CD4-positive, CD25-positive, alpha-beta regulatory T cell (primary cell): ENCODE measurements at places on chromosomes 16 and 17. TPM values are rescaled to one million over a fixed set of nuclear protein-coding genes. Genes with fewer than 3 reads are reported as not detected.

DNA sequence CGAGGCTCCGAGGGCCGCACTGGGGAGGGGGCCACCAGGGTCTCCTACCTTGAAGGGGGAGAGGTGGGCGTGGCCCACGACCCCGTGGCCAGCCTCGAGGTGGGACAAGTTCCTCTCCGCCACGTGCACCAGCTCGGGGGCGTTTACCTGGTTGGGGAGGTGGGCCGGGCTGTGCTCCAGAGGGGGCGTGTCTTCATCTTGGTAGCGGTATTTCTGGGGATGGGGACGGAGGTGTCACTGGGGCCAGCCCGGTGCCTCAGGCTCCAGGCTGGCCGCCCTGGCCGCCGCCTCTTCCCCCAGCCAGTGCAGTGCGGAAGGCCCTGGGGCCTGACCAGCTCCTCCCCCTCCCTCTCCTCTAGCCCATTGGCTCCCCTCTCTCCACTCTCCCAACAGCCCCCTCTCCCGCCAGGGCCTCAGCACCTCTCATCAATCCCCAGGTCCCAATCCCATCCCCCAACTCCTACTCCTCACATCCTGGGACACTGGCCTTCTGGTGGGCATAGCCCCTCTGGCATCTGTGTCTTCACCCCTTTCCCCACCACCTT is 11.5 kb downstream of the DLG4 start:
- no peaks in the 10 kb centered on the region for H3K36me3 ChIP-seq
- no peaks in the 10 kb centered on the region for H3K27me3 ChIP-seq
- no peak overlapping the region for H3K4me3 ChIP-seq
- H3K4me1 ChIP-seq = peaks cover 17% of the 10 kb centered on the region

GRCh38 chr16:75095204-75095621 is 21.4 kb downstream of the LDHD start:
- H3K36me3 ChIP-seq = no peaks in the 10 kb centered on the region
- H3K4me3 ChIP-seq = no peak overlapping the region
- no peak overlapping the region for H3K27ac ChIP-seq
- peaks cover 31% of the 10 kb centered on the region for H3K4me1 ChIP-seq

GRCh38 chr17:45150911-45151809 is 2.9 kb downstream of the HEXIM1 start:
- H3K36me3 ChIP-seq = no peaks in the 10 kb centered on the region
- peak overlapping the region; percentile 99 for H3K27ac ChIP-seq
- H3K27me3 ChIP-seq = no peaks in the 10 kb centered on the region
- H3K4me1 ChIP-seq = peaks cover 58% of the 10 kb centered on the region
- peak overlapping the region; percentile 96 for H3K4me3 ChIP-seq

GRCh38 chr17:83019376-83019775 is 60.0 kb upstream of the METRNL start:
- H3K4me3 ChIP-seq = no peak overlapping the region
- peaks cover 4% of the 10 kb centered on the region for H3K36me3 ChIP-seq
- DNase-seq = no peak
- no peaks in the 10 kb centered on the region for H3K27me3 ChIP-seq
- peaks cover 2% of the 10 kb centered on the region for H3K4me1 ChIP-seq
- H3K27ac ChIP-seq = no peak overlapping the region

GRCh38 chr16:521381-522210 is 5.9 kb upstream of the CAPN15 start:
- H3K27me3 ChIP-seq = no peaks in the 10 kb centered on the region
- H3K36me3 ChIP-seq = peaks cover 3% of the 10 kb centered on the region
- H3K27ac ChIP-seq = no peak overlapping the region
- DNase-seq = no peak
- peaks cover 14% of the 10 kb centered on the region for H3K4me1 ChIP-seq
- no peak overlapping the region for H3K4me3 ChIP-seq

GRCh38 chr16:49554681-49555080 is 181.1 kb downstream of the C16orf78 start:
- H3K4me1 ChIP-seq = no peaks in the 10 kb centered on the region
- H3K4me3 ChIP-seq = no peak overlapping the region
- DNase-seq = no peak
- no peaks in the 10 kb centered on the region for H3K36me3 ChIP-seq
- no peak overlapping the region for H3K27ac ChIP-seq
- H3K27me3 ChIP-seq = no peaks in the 10 kb centered on the region

DNA sequence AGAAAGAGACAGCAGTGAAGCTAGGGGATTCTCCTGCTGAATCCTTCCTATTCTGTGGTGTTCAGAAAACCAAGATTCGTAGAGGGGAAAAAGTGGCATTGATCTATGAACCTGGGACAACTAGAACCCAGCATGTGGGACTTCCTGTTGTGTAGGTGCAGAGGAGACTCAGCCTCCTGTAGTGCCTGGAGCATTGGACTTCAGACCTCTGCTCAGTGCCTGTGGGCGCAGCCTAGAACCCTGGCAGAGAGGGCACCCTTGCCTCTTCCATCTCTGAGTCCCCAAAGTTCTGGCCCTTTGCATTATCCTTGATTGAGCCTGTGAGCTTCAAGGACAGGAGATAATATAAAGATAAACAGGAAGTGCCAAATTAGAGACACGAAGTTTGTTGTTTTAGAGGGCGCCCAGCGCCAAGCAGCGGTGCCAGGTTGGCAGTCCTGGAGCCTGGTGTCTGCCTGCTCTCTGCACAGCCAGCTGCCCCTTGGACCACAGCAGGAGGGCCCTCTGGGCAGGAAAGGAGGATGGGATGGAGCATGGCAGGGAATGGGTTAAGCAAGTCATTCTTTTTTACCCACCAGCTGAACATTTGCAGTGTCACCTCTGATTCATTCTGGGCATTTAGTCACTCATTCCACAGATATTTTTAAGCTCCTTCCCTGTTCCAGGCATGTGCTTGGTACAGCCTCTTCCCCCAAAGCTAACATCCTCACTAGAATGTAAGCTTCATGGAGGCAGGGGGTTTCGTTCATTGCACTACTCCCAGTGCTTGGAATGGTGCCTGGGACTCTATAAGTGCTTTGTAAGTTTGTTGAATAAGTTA is 11.9 kb upstream of the SP6 start:
- H3K36me3 ChIP-seq = no peaks in the 10 kb centered on the region
- H3K27me3 ChIP-seq = no peaks in the 10 kb centered on the region
- no peak for DNase-seq
- no peak overlapping the region for H3K27ac ChIP-seq

- no peak overlapping the region for H3K27ac ChIP-seq
- H3K4me3 ChIP-seq = no peak overlapping the region
- no peak for DNase-seq
- no peaks in the 10 kb centered on the region for H3K27me3 ChIP-seq
- H3K4me1 ChIP-seq = peaks cover 18% of the 10 kb centered on the region
Measured at GRCh38 chr17:77490361-77491183, 349.8 kb downstream of the SEC14L1 start.

- H3K4me1 ChIP-seq = peaks cover 87% of the 10 kb centered on the region
- peak overlapping the region; percentile 61 for H3K27ac ChIP-seq
- peak overlapping the region; percentile 40 for H3K4me3 ChIP-seq
- no peaks in the 10 kb centered on the region for H3K27me3 ChIP-seq
- no peaks in the 10 kb centered on the region for H3K36me3 ChIP-seq
Measured at GRCh38 chr17:2053380-2054261, 1.3 kb upstream of the HIC1 start.

- peak overlapping the region; percentile 86 for H3K4me3 ChIP-seq
- H3K36me3 ChIP-seq = peaks cover 38% of the 10 kb centered on the region
- peaks cover 74% of the 10 kb centered on the region for H3K4me1 ChIP-seq
- H3K27me3 ChIP-seq = no peaks in the 10 kb centered on the region
- DNase-seq = peak; percentile 86
Measured at GRCh38 chr17:40095944-40096791, 4.2 kb downstream of the NR1D1 start.

DNA sequence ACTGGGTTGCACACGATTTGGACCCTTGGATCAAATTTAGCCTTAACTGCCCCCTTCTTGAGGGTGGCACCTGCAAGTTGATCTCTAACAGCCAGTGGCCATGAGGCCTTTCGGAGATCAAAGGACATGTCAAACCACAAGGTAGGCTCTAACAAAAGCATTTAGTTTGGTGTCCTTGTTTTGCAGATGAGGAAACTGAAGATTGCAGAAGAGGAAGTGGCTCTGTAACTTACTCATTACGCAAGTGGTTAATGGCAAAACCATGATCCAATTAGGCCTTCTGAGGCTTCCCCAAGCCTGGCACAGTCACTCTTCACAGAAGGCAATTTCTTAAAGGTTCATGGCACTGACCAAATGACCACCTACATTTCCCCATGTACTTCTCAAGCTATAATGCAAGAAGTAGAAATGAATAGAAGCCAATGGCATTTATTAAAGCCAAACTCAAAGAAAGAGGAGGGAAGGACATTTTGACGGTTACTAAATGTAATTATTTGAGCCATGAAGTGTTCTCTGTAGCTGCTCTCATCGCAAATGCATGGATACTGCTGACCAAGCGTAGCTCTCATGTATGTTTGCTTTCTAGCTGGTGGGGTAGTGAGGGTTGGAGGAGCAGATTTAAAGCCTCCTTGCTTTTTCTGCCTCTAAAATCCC is 32.8 kb upstream of the ABCC12 start:
- no peaks in the 10 kb centered on the region for H3K4me1 ChIP-seq
- H3K36me3 ChIP-seq = no peaks in the 10 kb centered on the region
- H3K27me3 ChIP-seq = no peaks in the 10 kb centered on the region

GRCh38 chr17:64403881-64404460 is 13.3 kb upstream of the PECAM1 start:
- H3K4me1 ChIP-seq = no peaks in the 10 kb centered on the region
- H3K4me3 ChIP-seq = no peak overlapping the region
- DNase-seq = no peak

DNA sequence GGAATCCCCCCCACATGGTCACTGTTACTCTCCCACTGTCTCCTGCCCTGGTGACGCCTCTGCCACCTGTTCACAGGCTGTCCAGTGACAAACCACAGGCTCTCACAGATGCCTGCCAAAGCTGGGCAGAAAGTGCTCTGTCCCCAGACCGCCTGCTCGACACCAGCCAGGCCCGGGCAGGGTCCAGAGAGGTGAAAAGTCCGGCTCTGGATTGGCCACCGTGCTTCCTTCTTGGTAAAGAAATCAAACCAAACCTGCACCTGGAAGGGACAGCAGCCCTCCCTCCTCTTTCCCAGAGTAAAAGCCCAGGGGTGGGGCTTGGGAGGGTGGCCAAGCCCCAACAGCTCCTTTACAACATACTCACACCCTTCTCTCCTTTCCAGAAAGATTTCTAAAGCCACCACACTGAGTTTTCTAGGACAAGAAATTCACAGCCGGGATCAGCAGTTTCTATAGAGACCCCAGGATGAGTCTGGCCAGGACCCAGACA is 6.2 kb downstream of the PCGF2 start:
- no peak for DNase-seq
- H3K27ac ChIP-seq = no peak overlapping the region
- peaks cover 7% of the 10 kb centered on the region for H3K27me3 ChIP-seq
- no peak overlapping the region for H3K4me3 ChIP-seq
- no peaks in the 10 kb centered on the region for H3K36me3 ChIP-seq

- no peak overlapping the region for H3K27ac ChIP-seq
- no peaks in the 10 kb centered on the region for H3K27me3 ChIP-seq
- H3K4me1 ChIP-seq = peaks cover 8% of the 10 kb centered on the region
- no peaks in the 10 kb centered on the region for H3K36me3 ChIP-seq
- DNase-seq = no peak
- H3K4me3 ChIP-seq = no peak overlapping the region
Measured at GRCh38 chr17:81802856-81803643, 900 bp upstream of the GCGR start.

GRCh38 chr17:46732160-46732559 is 86.3 kb downstream of the WNT3 start:
- H3K4me3 ChIP-seq = no peak overlapping the region
- no peak for DNase-seq
- H3K27me3 ChIP-seq = no peaks in the 10 kb centered on the region
- H3K27ac ChIP-seq = no peak overlapping the region
- H3K4me1 ChIP-seq = no peaks in the 10 kb centered on the region

- peak overlapping the region; percentile 18 for H3K27ac ChIP-seq
- H3K4me3 ChIP-seq = no peak overlapping the region
- peaks cover 25% of the 10 kb centered on the region for H3K36me3 ChIP-seq
- peak; percentile 64 for DNase-seq
Measured at GRCh38 chr17:78013683-78014467, 55.4 kb downstream of the TNRC6C start.

GRCh38 chr17:79607940-79608623 is 2.8 kb downstream of the RBFOX3 start:
- no peak overlapping the region for H3K27ac ChIP-seq
- H3K27me3 ChIP-seq = peaks cover 3% of the 10 kb centered on the region
- no peaks in the 10 kb centered on the region for H3K36me3 ChIP-seq
- DNase-seq = no peak
- no peak overlapping the region for H3K4me3 ChIP-seq
- H3K4me1 ChIP-seq = no peaks in the 10 kb centered on the region

DNA sequence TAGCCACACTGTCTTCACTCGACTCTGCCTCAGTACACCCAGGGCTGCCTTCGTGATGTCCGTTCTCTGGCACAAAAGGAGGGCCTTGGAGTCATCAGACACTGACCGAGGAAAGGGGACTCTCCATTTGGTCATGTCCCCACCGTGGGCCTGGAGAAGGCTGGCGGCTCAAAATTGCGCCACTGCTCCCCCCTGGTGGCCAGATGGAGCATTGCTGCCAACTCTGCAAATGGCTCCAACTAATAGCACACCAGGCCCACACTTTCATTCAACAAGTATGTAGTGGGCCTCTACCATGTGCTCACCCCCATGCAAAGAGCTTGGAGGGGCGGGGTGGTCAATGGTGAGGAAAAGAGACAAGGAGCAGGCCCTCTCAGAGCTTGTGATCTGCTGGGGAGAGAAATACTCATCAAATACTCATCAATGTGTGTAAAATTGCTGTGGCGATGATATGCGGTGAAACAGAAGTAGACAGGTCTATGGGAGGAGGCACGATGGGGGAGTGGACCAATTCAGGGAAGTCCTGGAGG is 5.2 kb upstream of the GRIN2C start:
- no peaks in the 10 kb centered on the region for H3K36me3 ChIP-seq
- H3K4me3 ChIP-seq = no peak overlapping the region
- no peak overlapping the region for H3K27ac ChIP-seq

- no peak for DNase-seq
- no peaks in the 10 kb centered on the region for H3K4me1 ChIP-seq
- H3K27ac ChIP-seq = no peak overlapping the region
Measured at GRCh38 chr17:29401258-29401657, 11.1 kb downstream of the TAOK1 start.

GRCh38 chr17:43613917-43614316 is 47.8 kb downstream of the MEOX1 start:
- H3K4me3 ChIP-seq = no peak overlapping the region
- no peaks in the 10 kb centered on the region for H3K4me1 ChIP-seq
- H3K27me3 ChIP-seq = no peaks in the 10 kb centered on the region

The PYDC1 gene
- total RNA-seq = not detected

The KRT14 gene
- not detected for total RNA-seq

The BICDL2 gene
- total RNA-seq = not detected

The TAC4 gene
- total RNA-seq = not detected

The SBK1 gene
- 20.2 TPM for total RNA-seq

The PTX4 gene
- total RNA-seq = not detected

The QPRT gene
- 2.4 TPM for total RNA-seq

The SMTNL2 gene
- not detected for total RNA-seq

The SLC6A4 gene
- 0.25 TPM for total RNA-seq
